ENCODE measurements at places on chromosomes 5 and 9.

DNA sequence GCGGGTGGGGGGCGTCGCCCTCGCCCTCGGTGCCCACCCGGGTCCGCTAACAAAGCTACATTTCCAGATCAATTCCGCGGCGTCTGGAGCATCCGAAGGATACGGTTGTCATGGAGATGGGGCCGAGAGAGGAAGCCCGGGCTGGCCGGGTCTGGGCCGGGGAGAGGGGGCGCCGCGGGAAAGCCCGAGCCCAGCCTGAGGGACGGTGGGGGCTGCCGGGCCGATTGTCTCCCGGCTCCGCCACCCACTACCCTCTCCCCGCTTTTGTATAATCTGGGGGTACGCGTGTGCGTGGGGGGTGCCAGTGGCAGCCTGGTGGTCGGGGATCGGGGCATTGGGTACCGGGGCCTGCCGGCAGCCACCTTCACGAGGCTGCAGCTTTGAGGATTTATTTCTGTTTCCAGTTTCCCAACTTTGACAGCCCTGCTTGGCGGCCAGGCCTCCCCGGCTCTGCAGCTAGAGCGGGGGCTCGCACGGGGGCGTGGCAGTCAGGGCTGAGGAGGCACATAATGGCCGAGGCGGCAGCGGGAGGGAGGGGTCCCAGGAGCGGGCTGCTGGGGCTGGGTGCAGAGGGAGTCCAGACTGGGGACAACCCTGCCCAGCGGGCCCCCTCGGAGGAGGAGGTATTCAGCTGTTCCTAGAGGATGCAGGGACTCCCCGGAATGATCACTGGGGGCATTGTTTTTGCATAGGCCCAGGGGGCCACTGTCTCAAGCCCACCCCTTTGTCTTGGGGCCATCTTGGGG is 626 bp downstream of the PSD2 start:
- DNase-seq = no peak

DNA sequence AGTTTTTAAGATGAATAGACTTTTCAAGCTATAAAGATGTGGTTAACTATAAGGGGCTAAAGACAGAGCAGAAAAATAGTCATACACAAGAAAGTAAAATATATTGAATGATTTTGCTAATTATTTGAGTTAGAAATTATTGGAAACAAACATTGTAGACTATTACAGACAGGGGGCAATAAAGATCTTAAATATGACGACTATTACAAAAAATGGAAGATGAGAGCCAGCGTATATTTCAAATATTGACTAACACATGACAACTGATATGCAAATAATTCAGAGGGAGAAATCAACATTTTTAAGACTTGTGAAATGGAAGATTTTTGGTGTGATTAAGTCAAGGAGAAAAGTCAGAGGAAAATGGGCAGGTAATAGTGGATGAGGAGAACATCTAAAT is 520.2 kb upstream of the NUDT12 start:
- no peak for DNase-seq

- no peak for DNase-seq
These were observed 204.7 kb upstream of the MPDZ start for GRCh38 chr9:13484186-13484585.

- DNase-seq = no peak
These were observed 244.4 kb upstream of the TUT7 start for GRCh38 chr9:86598411-86599239.

- DNase-seq = no peak
These were observed 272.5 kb downstream of the SYK start for GRCh38 chr9:91073811-91074771.

GRCh38 chr5:123138774-123139173 is 49.7 kb downstream of the PRDM6 start:
- DNase-seq = no peak

GRCh38 chr5:114419959-114420358 is 58.1 kb downstream of the KCNN2 start:
- DNase-seq = no peak

DNA sequence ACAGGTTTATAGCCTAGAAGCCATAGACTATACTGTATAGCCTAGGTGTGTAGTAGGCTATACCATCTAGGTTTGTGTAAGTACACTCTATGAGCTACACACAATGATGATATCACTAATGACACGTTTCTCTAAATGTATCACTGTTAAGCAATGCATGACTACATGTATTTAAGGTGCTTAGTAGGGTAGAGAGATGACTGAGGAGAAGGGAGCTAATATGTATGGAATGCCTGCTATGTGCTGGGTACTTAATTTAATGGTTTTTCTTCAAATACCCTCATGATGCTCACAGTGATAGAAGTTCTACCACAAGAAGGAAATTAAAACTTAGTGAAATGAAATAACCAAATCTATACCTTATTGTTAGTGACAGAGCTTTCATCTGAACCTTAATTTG is 1785.5 kb downstream of the EFNA5 start:
- no peak for DNase-seq

- no peak for DNase-seq
These were observed 9.0 kb upstream of the PAPPA start for GRCh38 chr9:116144555-116144954.

DNA sequence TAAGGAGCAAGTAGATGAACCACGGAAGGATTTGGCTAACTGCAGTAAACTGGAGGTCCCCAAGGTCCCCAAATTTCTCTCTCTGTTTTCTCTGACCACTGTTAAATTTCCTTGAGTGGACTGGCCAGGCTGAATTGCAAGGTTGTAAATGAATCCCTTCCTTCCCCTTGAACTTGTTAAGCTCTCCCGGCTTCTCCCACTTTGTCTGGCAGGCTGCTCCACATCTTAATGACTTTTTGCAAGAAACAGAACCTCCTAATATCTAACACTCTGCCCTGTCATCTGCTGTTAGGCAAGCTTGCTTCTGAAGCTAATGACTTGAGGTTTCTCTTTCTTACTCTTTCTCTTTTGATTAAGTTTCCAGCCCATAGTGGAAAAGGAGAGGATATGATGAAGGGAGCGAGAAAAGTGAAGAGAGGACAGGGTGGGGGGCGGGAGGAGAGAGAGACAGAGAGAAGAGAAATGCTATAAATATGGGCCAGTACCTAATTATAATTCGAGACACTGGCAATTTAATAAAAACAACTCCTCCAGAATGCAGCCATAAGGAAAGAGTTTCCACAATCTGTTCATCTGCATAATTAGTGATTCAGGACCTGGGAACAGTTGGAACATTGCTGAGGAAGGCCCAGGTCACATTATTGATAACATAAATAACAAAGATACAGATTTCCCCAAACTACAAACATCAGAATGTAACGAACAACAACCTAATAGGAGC is 437.3 kb upstream of the MPDZ start:
- DNase-seq = no peak

GRCh38 chr5:79488775-79489174 is 25.2 kb downstream of the HOMER1 start:
- no peak for DNase-seq

DNA sequence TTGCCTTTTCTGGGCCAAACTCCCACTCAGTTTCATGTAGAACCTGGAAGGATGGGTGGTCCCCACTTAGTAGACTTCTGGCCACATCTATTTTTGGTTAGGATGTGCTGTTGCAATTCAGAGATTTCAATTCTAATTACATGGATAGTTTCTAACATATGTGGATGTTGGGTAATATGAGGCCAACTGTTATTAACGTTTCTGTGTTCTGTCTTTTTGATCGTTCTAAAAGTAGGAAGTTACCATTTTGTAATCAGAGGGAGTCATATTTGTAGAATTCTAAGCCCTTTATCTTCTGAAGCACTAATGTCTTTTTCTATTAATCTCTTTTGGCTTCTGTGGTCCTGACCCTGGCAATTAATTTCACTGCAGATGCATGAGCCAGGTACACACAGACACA is 141.6 kb upstream of the SPEF2 start:
- DNase-seq = no peak

- no peak for DNase-seq
These were observed 221.2 kb downstream of the SLC12A2 start for GRCh38 chr5:128304791-128305190.

DNA sequence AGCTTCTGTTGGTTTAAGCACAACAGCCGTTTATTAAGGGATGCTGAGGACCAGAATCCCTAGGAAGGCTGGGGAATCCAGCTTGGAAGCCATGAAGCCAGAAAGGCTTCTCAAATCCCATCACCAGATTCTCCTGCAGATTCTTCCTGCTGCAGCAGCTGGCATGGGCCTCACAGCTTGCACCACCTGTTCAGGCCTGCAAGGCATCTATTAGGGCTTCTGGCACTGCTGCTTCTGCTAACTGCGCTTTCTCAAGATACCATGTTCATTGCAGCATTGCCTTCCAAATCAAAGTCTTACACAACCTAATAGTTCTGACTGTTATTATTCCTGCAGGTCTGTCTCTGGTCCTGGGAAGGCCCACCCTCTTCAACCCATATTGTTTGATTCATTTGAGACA is 51.2 kb upstream of the ZNF366 start:
- no peak for DNase-seq

Data from activated effector memory CD4-positive, alpha-beta T cell treated with Interleukin-2 at 50 U/mL for 16 hours (primary cell).